ENCODE measurements at places on chromosomes 12 and 14.
A peak's percentile ranks its signal among the peaks of the same experiment; 100 is the strongest.

DNA sequence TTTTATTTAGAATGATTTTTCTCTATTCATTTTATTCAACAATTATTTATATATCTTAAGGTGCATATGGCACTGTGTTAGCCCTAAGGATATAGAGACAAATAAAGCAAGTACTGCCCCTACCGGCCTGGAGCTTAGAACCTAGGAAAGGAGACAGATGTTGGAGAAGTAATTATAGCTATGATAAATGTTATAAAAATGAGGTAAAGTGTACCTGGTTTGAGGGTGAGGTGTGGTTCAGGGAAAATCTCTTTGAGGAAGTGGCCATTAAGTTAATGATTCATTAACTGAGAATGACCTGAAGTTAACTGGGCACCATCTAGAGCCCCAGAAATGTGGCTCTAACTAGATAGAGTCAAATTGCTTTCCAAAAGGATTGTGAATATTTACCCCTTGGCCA, 31.9 kb downstream of the CDKL1 start:
- no peak for DNase-seq

GRCh38 chr12:27396216-27396815, 50.2 kb upstream of the SMCO2 start:
- no peak for DNase-seq

- DNase-seq: no peak
Measured at GRCh38 chr12:91194500-91194899, 11.9 kb upstream of the DCN start.

- DNase-seq: no peak
Measured at GRCh38 chr12:101747697-101748096, 8.4 kb upstream of the SYCP3 start.

DNA sequence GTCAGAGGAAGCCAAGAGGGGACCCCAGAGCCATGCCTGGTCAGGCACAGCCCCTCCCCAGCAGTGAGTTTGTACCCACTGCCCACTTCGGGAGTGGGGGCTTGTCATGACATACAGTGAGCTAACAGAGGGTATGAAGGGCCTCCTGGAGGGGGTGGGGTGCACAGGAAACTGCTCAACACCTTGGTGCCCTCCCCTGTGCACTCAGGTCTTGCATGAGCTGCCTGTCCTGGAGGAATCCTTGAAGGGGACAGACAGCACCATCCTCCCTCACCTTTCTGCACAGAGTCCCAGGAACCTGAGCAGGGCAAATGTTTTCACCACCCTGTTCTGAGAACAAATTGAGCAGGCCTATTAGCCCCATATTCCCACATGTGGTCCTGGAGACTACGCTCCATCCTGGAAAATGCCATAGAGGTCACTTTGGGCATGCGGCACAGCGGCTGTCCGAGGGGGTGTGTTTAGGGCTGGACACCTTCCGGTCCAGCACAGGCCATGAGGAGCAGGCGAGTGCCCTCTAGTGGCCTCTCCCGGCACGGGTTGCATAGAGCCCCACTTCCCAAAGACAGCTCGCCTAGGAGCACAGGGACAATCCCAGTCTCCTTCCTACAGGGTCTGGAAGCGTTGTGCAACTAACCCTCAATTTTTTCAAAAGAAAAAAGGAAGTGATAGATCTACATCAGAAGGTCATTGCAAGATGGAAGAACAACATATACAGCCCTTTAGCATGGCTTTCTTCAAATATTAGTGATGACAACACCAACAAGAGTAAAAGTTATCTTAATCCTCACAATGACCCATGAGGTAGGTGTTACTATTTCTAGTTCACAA, 31.9 kb upstream of the ZFP36L1 start:
- peak; percentile 60 for DNase-seq

DNA sequence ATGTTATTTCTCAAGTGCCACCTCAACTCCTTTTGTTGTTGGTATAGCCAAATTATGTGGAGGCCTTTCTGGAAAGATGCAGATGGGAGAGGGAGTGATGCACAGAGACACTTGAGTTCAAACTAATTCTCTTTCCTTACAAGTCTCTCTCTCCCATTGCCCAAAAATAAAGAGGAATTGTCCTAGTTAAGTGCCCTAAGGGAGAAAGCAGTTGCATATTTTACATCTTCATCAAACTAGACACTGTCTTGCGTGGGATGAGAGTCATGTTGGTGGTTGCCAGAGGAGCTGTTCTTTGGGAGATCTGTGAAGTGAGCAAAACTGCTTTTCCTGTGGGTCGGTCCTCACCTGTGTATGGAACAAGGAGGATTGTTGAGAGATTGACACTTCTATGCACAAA, 72.2 kb downstream of the EP400 start:
- no peak for DNase-seq

GRCh38 chr14:87034680-87035079, 958.3 kb downstream of the GALC start:
- no peak for DNase-seq

GRCh38 chr12:106296179-106296877, 6.2 kb upstream of the TCP11L2 start:
- DNase-seq: no peak

- DNase-seq: no peak
Measured at GRCh38 chr14:103311171-103311997, 22.7 kb upstream of the EIF5 start.

GRCh38 chr12:94560431-94561221, 89.7 kb downstream of the TMCC3 start:
- peak; percentile 56 for DNase-seq

DNA sequence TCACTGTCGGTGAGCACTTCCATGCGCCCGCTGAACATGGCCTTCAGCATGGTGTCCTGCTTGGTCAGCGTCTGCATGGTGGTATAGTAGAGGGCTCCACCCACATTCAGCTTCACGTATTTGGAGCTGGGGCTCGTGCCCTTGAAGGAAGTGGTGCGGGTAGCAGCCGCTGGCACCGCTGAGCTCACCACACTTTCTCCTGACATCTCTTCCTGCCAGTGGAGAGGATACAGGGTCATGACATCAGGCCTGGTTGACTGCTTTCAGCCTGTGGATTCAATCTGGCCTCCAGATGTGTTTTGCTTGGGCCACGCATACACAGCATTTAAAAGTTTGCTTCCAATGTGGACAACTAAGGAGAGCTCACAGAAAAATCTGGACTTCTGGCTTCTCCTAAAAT, 7.6 kb downstream of the KCTD10 start:
- DNase-seq: no peak

- DNase-seq: no peak
Measured at GRCh38 chr14:103103461-103104388, 9.2 kb downstream of the EXOC3L4 start.

DNA sequence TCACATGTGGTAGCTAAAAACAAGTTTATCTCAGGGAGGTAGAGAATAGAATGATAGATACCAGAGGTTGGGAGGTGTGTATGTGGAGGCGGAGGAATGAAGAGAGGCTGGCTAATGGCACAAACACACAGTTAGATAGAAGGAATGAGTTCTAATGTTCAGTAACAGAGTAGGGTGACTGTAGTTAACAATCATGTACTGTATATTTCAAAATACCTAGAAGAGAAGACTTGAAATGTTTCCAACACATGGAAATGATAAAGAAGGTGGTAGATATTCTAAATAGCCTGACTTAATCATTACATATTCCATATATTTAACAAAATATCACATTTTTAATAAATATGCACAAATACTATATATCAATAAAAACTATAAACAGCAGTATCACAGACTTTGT, 8.9 kb upstream of the IFNG-AS1 start:
- DNase-seq: no peak

GRCh38 chr14:55851301-55851700, 266.9 kb upstream of the PELI2 start:
- no peak for DNase-seq

GRCh38 chr14:74048281-74048680, 29.1 kb downstream of the BBOF1 start:
- no peak for DNase-seq

GRCh38 chr12:4958697-4959375, 49.1 kb downstream of the KCNA1 start:
- DNase-seq: no peak

DNA sequence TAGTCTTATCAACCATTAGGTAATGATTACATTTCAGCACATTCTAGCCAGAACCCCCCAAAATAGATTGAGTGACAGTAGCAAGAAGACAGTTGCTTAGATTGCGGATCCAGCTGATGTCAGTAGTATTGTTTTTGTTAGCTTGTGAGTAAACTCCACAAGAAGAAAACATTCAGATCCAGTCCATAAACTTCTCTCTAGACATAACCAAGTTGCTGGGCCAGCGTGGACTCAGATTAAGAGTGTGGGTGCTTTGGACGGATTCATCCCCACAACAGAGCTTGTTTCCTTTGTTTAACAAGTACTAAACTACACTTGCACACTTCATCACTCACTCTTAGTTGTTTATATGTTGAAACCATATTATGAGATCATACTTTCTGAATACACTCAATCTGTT, 293.4 kb downstream of the NPAS3 start:
- no peak for DNase-seq

GRCh38 chr12:49355913-49356312, 9.2 kb downstream of the DNAJC22 start:
- no peak for DNase-seq
